Posterior vena cava (tissue), 2 donors: ENCODE measurements at places on chromosomes 2 and 18.

DNA sequence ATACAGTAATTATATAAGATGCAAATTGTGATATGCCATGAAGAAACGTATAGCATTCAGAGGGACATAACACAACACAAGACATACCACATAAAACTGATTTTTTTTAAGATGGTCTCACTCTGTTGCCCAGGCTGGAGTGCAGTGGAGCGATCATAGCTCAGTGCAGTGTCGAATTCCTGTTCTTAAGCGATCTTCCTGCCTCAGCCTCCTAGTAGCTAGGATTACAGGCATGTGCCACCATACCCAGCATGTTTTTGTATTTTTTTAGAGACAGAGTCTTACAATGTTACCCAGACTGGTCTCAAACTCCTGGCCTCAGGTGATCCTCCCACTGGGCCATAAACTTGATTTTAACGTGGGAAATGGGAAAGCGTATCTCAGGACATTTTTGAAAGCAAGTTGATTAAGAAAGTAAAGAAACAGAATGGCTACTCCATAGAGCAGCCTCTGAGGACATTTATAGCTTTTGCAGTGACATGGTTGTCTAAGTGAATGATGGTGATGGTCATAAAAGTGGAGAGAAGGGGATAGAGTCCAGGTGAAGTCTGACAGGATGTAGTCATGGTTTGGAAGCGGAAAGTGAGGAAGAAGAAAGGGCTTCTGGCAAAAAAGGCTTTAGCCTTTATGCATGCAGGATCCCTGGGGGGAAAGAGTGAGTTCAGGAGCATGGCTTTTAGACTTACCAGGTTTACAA, 2.4 kb downstream of the TSGA10 start:
- no peak for DNase-seq

- DNase-seq = no peak
These were observed 21.3 kb downstream of the NOL10 start for GRCh38 chr2:10668402-10669012.

DNA sequence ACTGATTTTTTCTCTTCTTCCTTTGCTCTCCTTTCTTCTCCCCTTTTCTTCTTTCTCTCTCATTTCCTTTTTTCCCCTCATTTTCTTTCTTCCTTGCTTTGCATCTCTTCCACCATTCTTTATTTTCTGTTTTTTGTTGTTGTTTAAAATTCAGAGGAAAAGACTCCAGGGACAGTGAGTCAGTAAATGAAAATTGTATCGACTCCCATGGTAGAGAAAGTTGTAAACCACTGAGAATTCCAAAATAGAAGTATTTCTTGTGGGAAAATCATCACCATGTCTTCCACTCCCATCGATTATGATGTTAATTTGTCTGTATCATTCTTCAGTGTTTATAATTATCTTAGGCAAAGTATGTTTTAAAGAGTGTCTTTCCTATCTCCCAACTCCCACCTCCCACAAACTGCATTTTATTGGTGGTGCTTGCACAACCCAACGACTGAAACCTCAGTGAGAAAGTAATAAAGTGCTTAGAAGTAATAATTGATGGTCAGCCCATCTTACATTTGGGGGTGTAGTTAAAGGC, 134.3 kb downstream of the IRS1 start:
- DNase-seq = no peak

- no peak for DNase-seq
These were observed 79.0 kb upstream of the CTDP1 start for GRCh38 chr18:79600596-79600995.

DNA sequence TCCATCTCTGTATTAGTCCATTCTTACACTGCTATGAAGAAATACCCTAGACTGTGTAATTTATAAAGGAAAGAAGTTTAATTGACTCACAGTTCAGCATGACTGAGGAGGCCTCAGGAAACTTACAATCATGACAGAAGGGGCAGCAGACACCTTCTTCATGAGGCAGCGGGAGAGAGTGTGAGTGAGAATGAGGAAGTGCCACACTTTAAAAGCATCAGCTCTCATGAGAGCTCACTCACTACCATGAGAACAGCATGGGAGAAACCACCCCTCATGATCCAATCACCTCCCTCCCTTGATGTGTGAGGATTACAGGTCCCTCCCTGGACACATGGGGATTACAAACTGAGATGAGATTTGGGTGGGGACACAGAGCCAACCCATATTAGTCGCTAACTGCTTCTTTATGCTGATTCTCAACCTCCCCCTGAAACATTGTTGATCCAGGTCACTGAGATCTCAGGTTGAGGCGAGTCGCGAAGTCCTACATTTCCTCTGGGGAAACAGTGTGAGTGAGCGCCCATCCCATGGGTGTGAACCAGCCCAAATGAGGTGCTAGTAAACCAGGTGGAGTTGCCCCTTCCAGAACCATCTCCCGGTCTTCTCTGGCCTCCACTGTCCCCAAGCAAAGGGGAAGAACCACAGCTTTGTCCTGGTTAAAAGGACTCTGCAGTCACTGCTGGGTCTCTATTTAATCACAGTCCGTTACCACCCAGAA, 123.8 kb downstream of the CAPN13 start:
- no peak for DNase-seq

GRCh38 chr18:9946831-9947230, 33.0 kb downstream of the VAPA start:
- DNase-seq = no peak

GRCh38 chr2:59204040-59204439, 962.9 kb upstream of the FANCL start:
- DNase-seq = no peak

DNA sequence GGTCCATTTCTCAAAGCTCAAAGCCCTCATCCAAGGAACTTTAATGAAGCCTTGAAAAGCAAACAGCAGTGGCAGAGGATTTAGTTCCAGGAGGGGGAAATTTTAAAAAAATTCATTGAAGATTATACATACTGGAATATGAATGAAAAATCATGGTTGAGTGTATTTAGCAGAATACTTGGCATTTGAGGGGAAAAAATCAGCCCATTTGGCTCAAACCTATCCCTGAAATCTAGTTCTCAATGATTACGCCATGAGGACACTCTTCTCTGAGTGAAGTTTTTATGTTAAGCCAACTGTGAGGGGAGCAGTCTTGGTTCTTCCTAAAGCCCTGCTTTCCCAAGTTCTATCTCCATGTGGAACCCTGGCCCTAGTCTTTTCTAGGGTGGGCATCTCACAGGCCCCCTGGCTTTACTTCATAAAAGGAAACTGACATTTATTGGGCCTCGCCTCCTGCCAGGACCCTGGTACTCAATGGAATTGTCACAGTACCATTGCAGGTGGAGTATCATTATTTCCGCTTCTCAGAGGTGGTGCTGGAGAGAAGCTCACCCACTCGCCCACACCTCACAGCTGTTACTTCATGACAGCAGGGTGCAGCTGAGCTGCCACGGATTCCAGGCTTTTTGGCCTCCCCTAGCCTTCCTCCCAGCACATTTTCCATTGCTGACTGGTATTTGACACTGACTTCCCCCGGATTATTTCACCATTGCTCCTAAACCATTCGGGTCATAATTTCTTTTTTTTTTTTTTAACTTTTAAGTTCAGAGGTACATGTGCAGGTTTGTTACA, 56.8 kb downstream of the NXPH2 start:
- DNase-seq = no peak

DNA sequence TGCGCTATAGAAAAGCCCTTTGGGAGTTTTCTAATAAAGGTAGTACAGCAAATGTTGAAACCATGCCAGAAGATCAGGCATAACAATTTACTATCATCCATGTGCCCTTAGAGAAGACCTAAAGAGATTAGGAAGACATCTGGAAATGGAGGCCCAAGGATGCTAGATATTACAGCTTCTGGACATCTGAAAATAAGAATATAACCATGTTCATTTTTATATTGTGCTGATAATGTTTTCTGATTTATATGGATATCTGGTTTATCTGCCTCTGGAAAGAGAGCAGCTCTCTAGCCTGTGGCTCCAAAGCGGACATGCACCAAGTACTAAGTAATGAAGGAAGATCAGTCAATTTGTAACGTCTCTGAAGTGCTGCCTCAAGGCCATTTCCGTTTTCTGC, 478.0 kb upstream of the DDX18 start:
- no peak for DNase-seq

- peak; percentile 58 for DNase-seq
These were observed 56.1 kb downstream of the CIB4 start for GRCh38 chr2:26585100-26585499.

DNA sequence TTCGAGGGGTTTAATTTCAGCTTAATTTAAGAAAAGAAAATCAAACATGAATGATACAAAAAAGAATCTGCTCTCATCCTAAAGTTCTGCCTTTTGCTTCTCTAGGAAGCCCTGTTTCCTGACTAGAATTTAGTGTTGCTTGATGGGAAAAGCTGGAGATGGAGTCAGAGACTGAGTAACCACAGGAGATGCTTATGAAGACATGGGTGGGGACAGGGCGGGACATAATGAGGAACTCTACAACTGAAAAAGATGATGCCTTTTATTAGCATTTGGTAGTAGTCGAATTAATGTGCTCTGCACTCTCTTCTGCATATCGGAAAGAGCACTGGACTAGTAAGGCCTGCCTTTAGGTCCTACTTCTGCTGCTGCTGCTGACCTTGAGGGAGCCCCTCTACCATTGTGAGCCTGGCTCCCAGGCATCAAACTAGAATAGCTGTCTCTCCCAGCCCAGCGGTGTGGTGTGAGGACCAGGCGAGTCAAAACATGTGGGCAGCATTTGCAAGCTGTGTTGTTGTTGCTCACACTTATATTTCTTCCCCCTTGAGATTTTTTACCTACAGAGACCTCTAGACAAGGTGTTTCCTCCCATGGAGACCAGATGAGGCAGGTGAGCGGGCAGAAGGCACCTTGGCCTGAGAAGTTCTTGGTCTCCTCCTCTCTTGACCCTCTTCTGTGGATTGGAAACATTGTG, 61.5 kb downstream of the INPP4A start:
- DNase-seq = no peak

- DNase-seq = no peak
These were observed 48.8 kb downstream of the TMEM163 start for GRCh38 chr2:134669731-134670669.

DNA sequence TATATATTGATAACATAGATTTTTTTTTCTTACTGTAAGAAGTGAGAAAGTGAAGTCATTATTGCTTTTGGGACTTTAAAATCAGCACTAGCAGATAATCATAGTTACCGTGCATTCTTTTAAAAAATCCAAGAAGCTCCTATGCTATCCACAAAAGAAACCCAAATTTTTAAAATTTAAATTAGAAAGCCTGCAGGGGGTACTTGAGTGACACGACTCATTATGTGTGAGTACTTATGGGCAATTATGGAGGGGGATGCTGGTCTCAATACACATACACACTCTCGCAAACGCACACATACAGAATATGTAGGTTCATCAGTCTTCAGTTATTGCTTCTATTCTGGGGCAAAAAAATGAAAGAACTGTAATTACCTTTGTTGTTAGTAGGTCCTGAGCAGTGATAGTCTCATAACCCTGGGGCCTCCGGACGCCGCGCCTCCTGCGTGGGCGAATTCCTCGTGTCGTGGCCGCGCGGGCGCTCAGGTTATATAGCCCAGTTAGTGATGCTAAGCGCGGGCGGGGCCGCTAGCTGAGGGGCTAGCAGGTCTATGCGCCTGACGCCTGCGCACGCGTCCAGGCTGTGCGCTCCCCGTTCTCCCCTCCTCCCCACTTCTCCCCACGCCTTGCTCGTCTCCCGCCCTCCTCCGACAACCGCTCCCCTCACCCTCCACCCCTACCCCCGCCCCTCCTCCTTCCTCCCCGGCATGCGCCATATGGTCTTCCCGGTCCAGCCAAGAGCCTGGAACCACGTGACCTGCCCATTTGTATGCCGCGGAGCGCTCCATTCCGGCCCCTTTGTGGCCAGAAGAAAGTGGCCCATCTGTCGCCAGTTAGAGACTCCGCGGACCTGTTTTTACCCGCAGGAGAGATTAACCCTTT, at the start of gene NEUROD1:
Gene NEUROD1, minus strand, starts transcription at position 463 of the 882 bp plus-strand sequence. CDS start 1,657 bp downstream, outside the sequence.
- no peak for DNase-seq

GRCh38 chr2:177467646-177468045, 75.1 kb downstream of the AGPS start:
- no peak for DNase-seq

DNA sequence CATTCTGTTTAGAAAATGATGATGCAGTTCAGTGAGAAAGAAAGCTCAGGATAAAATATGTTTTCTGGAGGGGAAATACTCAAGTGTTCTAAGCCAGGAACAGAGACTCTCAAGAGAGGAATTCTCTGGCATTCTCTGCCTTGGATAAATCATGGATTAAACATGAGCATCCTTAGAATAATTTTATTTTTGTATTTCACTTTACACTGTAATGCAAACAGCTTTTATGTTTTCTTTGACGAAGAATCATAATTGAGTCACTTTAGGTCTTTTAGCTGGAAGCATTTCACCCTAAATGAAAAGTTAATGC, 11.1 kb downstream of the GDF7 start:
- DNase-seq = no peak

DNA sequence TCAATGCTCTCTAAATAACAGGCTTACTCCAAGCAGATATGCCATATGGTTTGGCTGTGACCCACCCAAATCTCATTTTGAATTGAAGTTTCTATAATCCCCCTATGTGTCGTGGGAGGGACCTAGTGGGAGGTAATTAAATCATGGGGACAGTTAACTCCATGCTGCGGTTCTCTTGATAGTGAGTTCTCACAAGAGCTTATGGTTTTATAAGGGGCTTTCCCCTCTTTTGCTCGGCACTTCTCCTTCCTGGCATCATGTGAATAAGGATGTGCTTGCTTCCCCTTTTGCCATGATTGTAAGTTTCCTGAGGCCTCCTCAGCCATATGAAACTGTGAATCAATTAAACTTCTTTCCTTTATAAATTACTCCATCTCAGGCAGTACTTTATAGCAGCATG, 302.7 kb upstream of the ZC3H15 start:
- DNase-seq = no peak

- DNase-seq = no peak
These were observed 316.8 kb upstream of the KCNH7 start for GRCh38 chr2:163155279-163155883.

DNA sequence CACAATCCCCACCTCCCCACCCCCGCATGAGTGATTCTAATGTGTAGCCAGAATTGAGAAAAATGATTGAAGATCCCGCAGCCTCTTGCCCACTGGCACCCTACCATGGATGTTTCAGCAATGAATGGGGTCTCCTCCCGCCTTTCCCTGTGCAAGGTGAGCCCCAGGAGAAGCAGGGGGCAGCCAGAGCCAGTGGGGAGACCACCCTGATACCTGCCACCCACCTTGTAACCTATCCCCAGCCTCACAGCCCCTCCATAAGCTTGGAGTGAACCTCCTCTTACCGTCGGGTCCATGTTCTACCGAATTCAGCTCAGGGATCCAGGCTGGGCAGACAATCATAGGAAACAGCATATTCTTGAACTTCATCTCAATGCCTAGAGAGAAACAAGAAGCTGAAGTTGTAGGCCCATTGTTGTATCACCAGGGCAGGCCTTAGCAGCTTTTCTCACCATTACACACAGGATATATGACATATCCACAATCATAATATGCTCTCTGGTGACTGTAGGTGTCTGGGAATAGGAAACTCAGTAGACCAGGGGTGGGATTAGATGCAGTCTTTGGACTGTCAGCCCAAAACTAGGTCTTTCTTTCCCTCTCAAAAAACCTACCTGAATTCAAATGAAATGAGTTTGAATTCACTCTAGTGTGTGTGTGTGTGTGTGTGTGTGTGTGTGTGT, 30.9 kb downstream of the XDH start:
- no peak for DNase-seq
